ENCODE measurements at places on chromosomes 2 and 18. TPM values are rescaled to one million over a fixed set of nuclear protein-coding genes. Genes with fewer than 3 reads are reported as not detected.
A peak's percentile ranks its signal among the peaks of the same experiment; 100 is the strongest.

Gene TMEM200C
- total RNA-seq: not detected

DNA sequence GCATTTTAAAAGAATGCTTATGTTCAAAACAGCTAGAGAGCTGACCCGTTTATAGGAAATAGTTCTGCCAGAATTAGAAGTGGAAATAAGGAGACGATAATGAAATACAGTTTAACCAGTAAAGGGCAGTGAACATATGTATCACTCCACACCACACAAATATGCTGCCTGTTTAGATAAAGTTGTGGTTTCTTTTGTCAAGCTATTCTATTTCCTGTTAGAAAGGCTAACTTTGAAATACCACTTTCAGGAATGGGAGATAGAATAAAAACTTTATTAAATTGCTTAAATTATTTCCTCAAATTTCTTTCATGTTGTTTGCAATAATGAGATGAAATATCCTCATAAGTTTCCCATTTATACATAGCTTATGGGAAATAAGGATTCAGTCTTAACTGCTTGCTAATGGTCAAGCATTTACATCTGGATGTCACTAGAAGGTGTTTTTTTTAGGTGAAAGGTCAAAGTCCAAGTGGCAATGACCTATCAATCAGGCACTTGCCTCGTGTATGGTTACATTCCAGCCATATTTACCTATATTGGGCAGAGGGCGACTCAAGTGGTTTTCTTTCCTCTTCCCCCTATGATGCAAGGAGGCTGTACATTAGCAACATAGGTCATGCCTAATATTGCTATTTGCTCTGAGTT is 148.9 kb downstream of the ZEB2 start:
- DNase-seq: no peak

Gene HOXD4
- total RNA-seq: not detected

Gene PCARE
- not detected for total RNA-seq

DNA sequence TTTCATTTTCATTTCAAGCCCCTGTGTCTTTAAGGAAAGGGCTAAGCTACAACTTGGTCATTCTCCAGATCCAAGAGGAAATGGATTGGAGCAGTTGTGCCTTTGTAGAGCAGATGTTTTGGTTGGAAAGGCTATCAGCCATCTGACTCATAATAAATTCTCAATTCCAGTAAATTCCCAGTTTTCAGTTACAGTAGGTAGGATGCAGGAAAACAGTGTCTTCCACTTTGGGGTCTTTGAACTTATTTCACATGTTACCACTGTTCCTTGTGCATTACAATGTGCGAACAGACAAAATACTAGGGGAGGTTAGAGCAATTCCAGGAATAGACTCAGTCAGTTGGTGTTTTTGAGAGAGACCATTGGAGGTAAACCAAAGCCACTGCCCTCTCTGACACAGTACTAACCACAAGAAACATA is 211.9 kb downstream of the BABAM2 start:
- no peak for DNase-seq

Gene LHCGR
- total RNA-seq: not detected

Gene ITGA4
- 7.7 TPM for total RNA-seq

- DNase-seq: no peak
Measured at GRCh38 chr18:78975292-78975691, 4.3 kb upstream of the SALL3 start.

DNA sequence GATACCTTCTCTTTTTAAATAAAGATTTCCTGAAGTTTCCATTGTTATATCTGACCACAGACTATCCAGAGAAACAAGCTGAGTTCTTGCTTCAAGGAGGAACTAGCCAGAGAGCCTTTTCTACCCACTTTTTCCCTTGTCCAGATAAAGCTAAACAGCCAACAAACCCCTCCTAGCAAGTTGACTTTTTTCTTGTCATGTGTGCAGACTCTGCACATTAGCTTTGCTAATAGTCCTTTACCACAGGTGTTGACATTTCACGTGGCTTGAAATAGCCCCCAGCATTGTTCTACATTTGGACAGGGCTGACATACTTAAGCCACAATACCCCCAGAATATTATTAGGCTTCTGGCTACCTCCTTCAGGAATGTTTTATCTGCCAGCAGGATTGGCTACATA is 40.7 kb downstream of the PCBP1 start:
- no peak for DNase-seq

Gene CDK5R2
- total RNA-seq: not detected

Gene LIMS3
- total RNA-seq: 0.23 TPM

GRCh38 chr2:168536925-168537466 is 80.9 kb downstream of the CERS6 start:
- DNase-seq: no peak

- DNase-seq: no peak
Measured at GRCh38 chr2:222663479-222663878, 7.6 kb upstream of the FARSB start.

DNA sequence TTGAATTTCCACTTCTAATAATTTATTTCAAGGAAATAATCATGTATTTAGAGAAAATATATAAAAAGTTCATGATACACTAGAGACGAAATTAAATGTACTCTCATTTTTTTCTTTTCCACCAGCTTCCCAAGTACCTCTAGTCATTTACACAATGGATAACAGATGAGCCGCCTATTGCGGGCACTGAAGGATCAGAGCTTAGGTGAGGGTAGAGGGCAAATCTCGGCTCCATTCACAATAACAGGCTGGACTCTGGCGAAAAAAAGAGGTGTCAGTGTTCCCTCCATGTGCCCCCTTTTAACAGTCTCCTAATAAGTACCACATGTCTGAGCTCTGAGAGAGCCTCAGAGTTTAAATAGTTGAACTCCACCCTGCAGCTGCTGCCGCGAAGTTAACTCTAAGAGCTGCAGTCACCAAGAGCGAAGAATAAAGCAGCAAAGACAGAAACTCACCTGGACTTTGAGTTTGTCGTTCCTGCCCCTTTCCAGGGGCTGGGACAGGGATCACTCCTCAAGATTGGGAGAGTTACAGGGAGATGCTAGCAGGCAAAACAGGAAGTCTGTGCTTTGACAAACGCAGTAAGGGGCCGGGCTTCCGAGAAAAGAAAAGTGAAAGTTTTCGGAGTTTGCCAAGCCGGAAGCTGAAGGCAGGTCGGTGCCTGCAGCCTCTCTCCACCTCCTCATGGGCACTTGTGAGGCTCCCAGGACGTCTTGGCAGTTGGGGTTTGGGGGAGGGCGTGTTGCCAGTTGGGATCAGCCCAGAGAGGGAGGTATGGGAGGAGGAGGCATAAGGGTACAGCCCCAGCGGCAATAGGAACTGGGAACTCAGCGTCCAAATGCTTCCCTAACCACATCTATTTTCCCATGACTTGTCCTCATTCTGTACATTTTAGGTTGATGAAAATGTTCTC is at the start of gene SP110:
Gene SP110 (minus strand): TSS at position 566 of the 913 bp plus-strand sequence. CDS start 3,057 bp downstream, outside the sequence.
- DNase-seq: peak; percentile 72

DNA sequence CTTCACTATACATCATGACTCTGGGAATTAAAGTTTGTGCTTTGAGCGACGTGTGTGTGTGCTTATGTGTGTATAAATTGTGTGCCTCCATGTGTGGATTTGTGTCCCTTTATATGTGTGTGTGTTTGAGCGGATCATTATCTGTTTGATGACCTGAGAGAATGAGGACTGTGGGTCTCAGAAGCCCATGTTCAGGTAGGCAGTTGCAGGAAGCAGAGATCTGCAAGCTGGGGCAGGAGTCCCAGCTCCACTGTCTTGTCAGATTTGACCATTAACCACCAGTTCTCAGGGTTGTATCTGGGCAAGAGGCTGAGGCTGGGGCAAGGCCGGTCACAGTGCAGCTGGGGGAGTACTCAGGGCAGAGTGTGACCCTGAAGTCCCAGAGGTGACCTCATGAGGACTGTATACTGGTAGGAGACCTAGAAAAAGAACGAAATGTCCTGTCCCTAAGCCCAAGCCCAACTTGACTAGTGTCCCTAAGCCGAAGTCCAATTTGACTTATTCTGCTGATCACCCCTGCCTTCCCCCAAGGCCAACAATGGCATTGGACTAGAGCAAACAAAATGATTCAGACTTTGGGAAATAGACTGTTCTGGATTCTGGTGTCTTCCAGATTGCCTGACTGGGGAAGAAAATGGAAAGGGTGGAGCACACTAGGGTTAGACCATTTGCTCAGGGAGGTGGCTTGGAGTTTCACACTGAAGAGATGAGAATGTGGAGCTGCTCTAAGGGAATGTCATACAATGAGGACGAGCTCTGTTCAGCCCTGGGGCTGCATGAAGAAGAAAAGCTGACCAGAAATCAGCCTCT is 28.1 kb downstream of the RHOB start:
- DNase-seq: no peak

DNA sequence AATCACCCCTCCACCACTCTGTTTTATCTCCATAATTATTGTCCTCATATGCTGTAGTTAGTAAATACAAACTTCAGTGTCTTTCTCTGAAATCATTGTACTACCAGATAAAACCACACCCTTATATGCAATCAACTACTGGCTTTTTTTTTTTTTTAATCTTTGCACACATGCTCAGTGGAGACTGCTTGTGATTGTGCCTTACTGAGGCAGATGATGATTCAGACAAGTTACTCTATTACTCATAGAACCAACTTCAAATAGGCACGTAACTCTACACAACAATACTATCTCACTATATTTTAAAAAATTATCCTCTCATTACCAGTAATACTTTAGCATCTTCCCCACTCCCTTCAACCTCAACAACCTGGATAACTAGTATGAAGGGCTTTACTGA is 1278.4 kb upstream of the PIK3C3 start:
- DNase-seq: no peak

Gene TEX44
- not detected for total RNA-seq

Gene TUBB8B
- total RNA-seq: not detected

DNA sequence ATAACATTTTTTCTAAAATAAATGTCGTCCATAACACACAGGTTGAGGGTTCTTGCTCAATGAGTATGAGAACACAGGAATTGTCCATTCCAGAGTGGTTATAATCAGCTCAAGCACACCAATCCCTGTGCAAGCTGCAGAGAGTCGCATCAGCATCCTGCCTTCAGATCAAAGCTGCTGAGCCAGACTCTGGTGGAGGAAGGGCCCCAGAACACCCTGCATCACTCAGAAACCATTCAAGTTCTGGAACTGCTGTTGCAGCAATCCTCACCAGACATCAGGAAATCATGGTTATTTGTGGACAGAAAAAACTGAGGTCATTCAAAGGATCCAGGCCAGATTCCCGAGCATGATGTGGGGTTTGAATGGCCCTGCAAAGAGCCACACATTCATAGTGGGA is 44.5 kb downstream of the DNER start:
- DNase-seq: no peak

Gene FAP
- not detected for total RNA-seq
